ENCODE measurements at places on chromosomes 7 and 10.

DNA sequence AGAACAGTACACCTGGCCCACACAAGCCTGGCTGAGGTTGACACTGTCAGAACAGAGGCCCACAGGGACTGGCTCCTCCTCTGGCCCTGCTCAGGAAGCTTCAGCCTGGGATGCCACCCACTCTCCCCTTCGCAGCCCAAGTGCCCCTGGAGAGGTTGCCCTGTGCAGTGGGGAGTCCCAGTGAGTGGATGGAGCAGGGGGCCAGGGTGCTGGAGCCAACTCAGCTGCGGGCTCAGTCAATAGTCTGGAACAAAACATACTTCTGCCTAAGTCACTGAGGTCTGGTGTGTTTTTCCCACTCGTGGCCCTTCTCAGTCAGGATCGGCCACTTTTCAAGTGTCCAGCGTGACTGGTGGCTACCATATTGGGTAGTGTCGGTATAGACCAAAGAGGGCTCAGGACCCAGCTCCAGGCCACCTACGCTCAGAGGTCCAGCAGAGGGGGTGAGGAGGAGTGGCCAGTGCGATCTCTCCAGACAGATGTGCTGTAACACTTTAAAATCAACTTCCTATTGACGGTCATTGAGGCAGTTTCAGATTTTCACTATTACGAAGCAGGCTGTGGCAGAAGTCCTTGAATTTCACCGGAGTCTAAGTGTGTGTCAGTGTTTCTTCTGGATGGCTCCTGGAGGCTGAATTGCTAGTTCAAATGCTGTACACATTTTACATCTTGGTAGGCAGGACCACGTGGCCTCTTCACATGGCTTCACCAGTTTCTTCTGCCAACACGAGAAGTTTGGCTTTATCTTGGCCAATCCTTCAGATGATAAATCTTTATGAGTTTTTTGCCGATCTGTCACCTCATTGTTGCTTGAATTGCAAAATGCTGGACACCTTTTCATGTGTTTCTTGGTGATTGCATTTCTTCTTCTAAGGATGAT, 994 bp upstream of the GCK start:
- no peak for DNase-seq

DNA sequence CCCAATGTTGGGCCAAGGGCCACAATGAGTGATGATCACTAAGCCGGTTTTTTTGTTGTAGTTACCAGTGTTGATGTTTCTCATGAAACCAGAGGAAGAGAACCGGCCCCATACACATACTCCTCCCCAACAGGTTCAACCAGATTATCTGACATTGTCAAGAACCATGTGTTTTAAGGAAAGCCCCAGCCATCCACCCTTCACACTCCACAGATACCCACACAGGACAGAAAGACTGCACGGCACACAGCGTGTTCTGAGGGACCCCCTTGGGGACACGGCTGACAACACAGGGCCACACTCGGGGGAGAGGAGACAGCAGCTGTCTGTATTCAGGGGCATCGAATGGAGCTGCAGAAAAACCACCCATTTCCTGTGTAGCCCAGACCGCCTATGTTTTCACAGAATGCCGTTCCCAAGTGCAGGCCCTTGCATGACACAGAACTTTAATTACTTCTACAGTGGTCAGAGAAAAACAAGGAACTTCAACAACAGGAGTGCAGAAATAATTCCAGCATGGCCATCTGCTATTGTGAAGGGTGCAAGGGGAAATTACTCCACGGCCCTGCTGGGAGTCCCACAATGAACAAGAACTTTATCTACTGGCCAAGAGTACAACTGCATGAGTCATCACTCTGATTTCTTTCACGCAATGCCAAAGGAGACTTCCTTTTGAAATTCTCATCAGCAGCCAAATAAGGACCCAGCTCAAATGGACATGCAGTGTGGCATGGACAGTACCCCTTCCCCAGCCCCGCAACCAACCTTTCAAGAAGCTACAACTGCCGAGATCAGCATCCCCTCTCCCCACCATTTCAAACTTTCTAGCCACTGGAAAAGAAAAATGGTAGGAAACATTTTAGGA, 2.3 kb downstream of the KLF6 start:
- DNase-seq = no peak

DNA sequence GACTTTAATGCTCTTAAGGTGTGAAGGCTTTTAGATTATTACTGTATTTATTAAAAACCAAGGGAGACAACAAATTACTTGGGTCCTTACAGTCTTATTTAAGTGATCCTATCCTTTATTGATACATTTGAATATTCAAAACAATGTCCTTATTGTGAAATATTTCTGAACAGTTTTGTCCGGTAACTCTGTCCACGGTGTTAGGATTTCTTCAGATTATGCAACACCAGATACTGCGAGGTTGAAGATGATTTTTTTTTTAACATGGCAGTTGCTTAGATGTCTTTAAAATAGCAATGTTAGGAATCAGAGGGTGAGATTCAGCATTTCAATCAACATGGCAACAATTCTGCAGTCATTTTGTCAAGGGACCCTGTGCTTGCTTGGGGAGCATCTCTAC, 176.5 kb downstream of the CSTF2T start:
- no peak for DNase-seq

GRCh38 chr7:146660839-146661238, 544.2 kb downstream of the CNTNAP2 start:
- no peak for DNase-seq

DNA sequence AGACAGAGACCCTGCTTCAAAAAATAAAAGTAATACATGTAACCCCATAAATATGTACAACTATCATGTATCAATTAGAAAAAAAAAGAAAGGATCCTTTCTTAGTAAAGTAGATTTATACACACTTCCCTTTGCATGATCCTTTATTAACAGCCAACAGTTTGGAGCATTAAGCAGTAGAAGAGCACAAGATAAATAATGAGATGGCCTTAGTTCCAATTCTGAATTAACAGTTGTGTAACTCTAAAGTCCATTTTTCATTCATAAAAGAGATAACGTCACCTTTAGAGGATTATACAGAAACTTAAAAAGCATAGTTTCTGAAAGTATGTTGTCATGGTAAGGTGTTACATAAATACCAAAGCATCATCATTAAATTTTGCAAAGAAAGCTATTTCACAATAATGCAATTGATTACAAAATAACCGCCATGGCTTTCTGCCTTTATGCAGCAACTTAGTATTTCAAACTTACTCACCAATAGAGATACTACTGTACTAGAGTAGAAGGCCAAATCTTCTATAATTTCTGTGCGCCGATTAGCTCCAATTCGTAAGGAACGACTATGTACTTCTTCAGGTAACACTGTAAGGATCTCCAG, 40.3 kb downstream of the TNPO3 start:
- no peak for DNase-seq

DNA sequence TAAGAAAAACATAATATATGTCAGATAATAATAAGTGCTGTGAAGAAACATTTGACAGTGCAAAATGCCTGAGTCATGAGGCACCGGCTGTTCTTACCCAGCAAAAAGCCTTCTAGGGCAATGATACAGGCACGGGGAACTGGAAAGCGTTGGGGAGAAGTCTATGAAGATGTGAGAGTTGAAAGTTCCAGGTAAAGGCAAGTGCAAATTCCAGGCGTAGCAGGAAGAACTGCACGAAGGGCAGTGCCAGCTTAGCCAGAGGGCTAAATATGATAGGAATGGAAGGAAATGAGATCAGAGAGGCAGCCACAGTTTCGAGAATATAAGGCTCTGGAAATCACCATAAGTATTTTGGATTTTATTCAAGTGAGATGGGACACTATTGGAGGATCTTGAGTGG, 87.0 kb downstream of the IPMK start:
- DNase-seq = no peak

DNA sequence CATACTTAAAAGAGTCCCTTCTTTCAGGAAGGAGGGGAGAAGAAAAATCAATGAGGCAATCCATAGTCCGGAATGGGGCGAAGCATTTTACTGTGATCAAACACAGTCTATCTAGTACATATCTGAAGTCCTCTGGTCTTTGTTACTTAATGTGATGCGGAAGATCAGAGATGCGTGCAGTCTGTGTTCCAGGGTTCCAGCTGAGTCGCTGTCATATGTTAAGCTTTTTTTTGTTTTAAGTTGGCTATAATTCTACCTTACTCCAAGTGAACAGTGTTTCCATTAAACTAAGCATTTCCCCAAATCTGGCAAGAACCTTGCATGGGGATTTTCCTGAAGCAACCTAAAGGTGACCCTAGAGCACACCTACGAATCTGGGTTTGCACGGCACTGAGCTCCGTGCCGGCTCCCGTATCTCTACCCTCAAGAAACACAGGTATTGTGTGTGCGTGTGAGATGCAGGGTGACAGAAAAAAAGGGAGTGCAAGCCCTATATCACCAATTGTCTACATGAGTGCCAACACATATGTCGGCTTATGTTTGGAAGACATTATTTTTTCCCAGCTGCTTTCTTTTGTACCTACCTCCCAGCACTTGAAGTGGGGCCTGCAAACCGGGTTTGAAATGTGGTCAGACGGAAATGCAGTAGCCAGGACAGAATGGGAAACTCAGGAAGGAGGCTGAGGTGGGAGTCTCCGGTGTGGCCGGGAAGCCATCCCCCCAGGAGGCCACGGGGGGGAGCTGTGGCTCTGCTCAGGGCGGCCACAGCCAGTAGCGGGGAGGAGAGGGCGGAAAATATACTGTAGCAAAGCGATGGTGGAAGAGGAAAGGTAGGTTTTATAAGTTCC, 435.8 kb upstream of the MGMT start:
- peak; percentile 54 for DNase-seq

- DNase-seq = no peak
Measured at GRCh38 chr7:71243736-71244410, 111.9 kb downstream of the GALNT17 start.

- DNase-seq = peak; percentile 53
Measured at GRCh38 chr10:91163869-91164474, 56.5 kb upstream of the PCGF5 start.

GRCh38 chr10:3672220-3672619, 112.8 kb downstream of the KLF6 start:
- no peak for DNase-seq

- no peak for DNase-seq
Measured at GRCh38 chr10:45339894-45340293, 24.5 kb upstream of the OR13A1 start.

DNA sequence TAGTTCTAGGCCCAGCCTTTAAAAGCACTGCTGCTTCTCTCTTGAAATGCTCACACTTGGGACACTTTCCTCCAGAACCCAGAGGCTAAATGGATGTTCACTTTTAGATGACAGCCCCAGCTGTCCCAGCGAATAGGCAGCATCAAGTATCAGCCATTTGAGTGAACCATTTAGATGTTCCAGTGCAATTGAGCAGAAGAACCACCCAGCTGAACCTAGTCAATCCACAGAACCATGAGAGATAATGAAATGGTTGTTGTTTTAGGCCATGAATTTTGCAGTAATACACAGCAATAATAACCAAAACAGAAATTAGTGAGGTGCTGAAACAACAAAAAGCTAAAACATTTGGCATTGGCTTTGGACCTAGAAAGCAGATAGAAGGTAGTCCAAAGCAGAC, 273.9 kb downstream of the ETV1 start:
- no peak for DNase-seq

- no peak for DNase-seq
Measured at GRCh38 chr10:86123715-86124114, 242.9 kb downstream of the GRID1 start.

DNA sequence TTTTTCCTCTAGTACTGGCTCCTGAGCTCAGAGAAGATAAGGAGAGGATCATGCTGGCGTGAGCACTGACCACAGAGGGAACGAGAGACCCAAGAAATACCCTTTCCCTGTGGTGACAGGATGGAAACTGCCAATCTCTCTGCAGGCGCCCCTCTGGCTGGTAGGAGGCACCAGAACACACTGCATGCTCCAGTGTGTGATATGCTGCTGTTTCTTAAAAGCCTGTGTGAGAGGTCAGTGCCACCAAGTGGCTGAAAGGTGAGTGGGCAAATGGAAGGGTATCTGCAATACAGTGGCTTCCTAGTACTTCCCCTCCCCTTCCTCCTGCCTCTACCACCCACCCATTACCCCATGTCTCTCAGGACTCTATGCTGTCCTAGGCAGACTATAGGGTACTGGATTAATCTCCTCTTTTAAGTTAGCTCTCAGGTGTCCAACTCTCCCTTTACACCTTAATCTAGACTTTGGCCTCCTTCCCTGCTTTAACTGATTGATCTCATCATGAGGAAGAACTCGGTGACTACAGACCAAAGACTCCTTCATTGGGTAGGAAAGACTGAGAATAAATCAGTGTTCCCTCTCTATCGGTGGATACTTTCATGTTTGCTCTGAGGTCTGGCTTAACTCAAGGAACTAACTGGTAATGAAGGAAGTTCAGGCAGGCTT, 283.6 kb downstream of the ADRA2A start:
- no peak for DNase-seq

GRCh38 chr7:425794-426188, 93.9 kb downstream of the PDGFA start:
- no peak for DNase-seq

GRCh38 chr7:140078392-140078791, 15.6 kb upstream of the PARP12 start:
- no peak for DNase-seq

- DNase-seq = no peak
Measured at GRCh38 chr10:77939561-77940001, 13.0 kb upstream of the DLG5 start.

DNA sequence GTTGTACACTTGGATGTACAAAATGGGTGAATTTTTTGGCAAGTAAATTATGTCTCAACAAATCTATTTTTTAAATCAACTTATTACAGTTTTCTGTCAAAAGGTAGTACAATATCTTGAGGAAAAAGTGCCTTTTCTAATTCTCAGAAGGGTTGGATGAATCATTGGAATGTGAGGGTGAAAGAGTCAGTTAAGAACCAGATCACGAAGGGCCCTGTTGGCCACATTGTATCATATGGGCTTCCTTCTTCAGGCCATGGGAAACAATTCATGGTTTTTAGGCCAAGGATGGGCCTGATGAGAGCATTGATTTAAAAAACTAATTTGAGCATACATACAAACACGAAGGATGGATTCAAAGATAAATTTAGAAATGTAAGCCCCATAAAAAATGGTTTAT, 503.7 kb downstream of the TNS3 start:
- DNase-seq = no peak

GRCh38 chr7:8125680-8126444, 136.1 kb downstream of the ICA1 start:
- DNase-seq = peak; percentile 74

DNA sequence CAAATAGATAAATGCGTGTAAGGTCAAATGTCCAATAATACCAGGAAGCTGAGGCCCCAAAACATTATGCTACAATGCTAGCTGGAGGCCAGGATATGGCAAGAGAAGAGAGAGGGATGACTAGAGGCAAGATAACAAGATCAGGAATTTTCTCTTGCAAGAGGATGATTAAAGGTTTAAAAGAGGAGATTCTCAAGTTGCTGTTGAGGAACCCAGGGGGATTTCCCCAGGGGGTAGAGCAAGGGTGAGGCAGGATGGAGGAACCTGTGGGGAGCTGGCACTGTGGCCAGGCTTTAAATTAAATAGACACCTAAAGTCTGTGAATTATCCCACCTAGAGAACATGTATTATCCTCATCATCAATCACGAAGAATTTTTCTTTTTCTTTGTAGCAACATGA, 3.4 kb upstream of the TAS2R60 start:
- no peak for DNase-seq

GRCh38 chr10:82150123-82150900, 275.3 kb downstream of the NRG3 start:
- no peak for DNase-seq

All from stimulated activated CD4-positive, alpha-beta T cell treated with anti-CD3 and anti-CD28 coated beads, Interleukin-4, amount 100 ng/mL, for 48 hours (primary cell).